Upper lobe of left lung (tissue), 6 donors: ENCODE measurements at places on chromosomes 3 and 15. TPM values are rescaled to one million over a fixed set of nuclear protein-coding genes. Genes with fewer than 3 reads are reported as not detected.

DNA sequence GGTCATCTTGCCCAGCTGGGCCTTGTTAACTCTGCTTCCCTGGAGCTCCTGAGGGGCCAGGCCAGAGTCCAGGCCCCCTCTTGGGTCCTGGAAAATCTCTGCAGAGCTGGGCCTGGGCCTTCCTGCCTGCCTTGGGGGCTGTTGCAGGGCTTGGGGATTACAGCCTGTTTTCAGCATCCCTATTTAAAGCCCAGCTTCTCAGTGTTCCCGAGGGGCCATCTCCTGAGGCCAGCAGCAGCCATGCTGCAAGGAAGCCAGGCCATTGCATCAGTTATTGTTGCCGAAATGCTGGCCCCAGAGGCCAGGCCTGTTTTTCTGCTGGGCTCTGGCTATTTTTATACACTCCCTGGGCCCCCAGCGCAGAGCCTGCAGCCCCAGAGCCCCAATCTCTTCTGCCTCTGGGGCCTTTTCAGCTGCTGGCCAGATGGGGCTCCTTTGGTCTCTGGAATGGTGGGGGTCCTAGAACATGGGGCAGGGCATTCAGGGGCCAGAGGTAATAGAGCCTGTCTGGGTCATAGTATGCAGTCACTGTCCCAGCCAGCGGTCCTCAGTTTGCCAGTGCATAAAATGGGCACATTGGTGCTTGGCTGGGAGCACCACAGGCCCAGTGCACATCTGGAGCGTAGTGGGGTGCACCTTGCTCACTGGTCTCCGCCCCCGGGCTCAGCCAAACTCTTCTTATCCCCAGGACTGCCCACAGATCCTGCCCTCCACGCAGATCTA, 28.5 kb downstream of the PLXNA1 start:
- DNase-seq: no peak

GRCh38 chr3:32495085-32495484, 7.6 kb downstream of the CMTM6 start:
- no peak for DNase-seq

GRCh38 chr15:63979262-63979793, 67.0 kb downstream of the DAPK2 start:
- no peak for DNase-seq

DNA sequence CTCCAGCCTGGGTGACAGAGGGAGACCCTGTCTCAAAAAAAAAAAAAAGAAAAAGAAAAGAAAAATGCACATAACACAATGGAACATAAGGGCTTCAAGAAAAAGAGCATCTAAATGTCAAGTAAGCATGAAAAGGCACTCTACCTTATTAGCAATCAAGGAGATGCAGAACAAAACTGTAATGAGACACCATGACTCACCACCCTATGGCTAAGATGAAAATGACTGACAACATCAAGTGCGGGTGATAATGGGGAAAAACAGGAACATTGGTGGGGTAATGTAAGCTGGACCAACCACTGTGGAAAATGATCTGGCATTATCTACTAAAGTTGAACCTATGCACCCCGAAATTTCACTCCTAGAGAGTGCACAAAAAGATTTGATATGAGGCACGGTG, 19.6 kb upstream of the NSMCE3 start:
- DNase-seq: no peak

DNA sequence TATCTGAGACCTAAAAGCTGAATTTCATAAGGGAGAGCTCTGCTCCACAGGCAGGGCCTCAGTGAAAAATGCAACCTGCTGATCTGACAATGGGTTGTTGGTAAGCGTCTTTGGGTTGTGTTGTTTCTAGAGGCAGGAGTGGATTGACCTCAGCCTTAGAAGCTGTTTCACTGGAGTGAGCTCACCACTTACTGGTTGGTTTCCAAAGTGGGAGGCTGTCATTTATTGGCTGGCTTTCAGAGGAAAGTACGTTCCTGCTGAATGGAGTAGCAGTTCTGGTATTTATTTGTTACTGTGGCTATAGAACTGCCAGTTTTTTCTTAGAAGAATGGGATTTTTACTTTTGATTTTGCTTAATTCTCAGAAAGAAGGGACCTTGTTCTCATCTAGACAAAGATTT, 29.3 kb upstream of the COL6A5 start:
- no peak for DNase-seq

- DNase-seq: no peak
Observed at GRCh38 chr15:67079361-67079760, 14.0 kb downstream of the SMAD3 start.

DNA sequence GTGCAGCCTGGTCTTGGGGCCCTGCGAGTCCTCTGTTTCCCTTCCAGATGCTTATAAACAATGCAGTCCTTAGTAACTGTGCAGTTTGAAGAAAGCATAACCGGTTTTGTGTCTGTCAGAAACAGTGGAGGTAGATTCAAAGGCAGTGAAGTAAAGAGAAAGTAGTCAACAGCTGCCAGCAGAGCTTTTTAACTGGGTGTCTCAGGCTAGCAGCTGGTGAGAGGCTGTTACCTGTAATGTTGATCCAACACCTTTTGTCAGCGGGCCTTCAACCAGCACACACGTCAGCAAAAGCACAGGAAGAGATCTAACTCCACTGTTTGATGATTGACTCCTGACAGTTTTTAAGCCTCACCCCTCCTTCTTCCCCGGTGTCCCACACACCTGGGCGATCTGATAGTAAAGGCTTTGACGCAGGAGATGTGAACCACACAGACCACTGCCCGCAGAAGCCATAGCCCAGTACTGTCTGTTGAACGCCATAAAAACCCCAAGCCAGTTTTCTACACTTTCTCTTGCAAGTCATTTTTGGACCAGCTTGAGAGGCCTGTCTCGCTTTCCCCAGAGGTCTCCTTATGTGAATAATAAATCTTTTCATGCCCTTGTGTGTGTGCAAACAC, 178.0 kb downstream of the FMN1 start:
- no peak for DNase-seq

DNA sequence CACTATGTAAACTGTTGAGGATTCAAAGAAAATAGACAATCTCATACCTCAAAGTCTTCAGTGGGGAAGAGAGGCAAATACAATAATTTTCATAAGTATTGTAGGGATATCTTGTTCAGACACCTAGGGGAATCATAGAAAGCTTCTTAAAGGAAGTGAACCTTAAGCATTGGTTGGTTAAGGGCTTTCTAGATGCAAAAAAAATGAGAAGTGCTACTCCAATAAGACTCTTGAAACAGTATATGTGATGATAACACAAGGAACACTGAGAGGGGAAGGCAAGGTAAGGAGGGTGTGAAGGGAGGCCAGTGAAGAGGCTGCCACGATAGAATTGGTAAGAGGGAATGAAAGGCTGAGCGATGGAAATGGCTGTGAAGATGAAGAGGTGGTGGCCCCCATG, 104.1 kb downstream of the TPRG1 start:
- DNase-seq: no peak

DNA sequence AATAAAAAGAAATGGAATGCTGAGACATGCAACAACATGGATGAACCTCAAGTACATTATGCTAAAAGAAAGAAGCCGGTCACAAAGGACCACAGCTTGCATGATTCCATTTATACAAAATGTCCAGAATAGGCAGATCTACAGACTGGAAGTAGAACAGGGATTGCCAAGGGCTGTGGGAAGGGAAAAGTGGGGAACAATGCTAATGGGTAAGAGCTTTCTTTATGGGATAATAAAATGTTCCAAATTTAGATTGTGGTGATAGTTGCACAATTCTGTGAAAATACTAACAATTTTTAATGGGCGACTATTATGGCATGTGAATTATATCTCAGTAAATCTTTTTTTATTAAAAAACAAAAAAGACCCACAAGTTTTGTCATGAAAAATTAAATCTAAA, 106.2 kb downstream of the TMCO5A start:
- no peak for DNase-seq

- no peak for DNase-seq
Observed at GRCh38 chr3:123258811-123259420, 57.2 kb downstream of the SEC22A start.

DNA sequence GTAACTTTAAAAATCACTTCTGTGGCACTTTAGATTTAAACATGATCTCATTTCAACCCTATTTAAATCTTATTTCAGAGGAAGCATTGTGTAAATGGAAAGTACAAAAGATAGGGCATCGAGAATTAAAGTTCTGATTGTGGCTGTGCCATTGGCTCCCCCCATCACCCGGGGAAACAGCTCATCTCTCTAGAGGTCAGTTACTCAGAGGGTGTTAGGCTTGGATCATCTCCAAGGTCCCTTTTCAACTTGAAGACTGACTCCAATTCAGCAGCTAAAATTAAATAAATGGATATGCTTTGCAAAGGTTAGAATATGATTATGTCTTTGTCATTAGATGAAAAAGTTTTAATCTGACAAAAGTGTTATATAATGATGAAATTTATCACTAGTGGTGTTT, 20.1 kb downstream of the CADM2 start:
- DNase-seq: no peak

- DNase-seq: no peak
Observed at GRCh38 chr3:38581774-38582173, 67.7 kb downstream of the SCN5A start.

DNA sequence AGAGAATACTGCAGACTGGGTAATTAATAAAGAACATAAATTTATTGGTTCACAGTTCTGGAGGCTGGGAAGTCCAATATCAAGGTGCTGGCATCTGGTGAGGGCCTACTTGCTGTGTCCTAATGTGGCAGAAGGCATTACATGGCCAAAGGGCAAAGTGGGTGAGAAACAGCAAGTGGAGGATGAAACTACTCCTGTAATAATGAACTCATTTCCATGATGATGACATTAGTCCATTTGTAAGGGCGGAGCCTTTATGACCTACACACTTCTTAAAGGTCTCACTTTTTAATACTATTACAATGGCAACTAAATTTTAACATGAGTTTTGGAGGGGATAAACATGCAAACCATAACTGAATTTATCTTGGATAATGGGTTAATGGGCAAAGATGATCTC, 139.6 kb upstream of the SGO1 start:
- DNase-seq: no peak

DNA sequence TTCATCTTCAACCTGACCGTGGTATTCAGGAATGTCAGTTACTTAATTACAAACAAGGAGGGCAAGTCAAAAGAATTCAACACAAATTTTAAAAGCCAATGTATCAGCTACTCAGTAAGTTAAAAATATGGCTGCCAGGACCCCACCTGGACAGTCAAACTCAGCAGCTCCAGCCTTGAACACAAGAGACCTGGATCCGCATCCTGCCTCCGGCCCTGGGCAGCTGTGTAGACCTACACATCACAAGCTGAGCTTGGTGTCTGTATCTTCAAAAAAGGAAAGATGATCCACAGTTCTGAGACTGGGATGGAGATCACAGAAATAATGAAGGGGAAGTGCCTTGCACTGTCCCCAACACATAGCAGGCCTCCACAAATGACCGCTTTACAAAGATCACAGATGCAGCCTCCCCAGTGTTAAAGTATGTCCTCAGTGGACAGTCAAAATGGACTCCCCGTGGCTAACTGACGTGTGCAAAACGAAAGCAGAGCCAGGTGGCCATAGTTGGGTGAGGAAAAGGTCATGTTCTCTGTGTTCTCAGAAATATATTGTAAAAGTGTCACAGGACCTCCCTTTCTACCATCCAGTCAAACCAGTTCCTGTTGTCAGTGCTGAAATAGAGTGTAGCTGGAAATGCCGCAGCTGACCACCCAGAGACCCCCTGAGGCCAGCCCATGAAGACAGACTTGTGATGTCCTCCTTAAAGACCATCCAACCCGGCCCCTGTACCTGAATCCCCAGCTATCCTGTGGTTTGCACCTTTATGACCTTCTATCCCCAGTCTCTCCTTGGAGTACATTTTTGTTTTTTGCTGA, 168.5 kb upstream of the NSMCE3 start:
- DNase-seq: no peak

GRCh38 chr15:45021348-45021747, 1.6 kb upstream of the SORD start:
- DNase-seq: no peak

- no peak for DNase-seq
Observed at GRCh38 chr15:77031376-77032050, 36.6 kb downstream of the PSTPIP1 start.

- DNase-seq: no peak
Observed at GRCh38 chr3:140510303-140510861, 167.5 kb upstream of the TRIM42 start.

- no peak for DNase-seq
Observed at GRCh38 chr3:90132197-90132596, 1024.8 kb downstream of the EPHA3 start.

DNA sequence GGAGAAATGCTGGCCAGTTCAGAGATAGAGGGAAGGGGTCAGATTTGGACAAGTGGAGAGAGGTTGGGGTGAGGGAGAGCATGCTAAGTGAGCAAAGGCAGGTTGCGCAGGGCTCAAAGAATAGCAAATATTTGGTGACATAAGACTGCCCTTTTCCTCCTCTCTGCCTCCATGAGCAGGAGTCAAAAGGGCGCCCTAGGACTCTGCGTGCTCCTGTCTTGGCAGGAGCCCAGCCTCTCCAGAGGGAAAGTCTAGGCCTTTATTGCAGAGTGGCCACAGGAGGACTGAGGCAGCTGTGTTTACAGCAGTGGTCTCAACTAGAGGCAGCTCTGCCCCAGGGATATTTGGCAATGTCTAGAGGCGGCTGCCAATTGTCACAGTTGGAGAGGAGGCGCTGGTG, 165.6 kb downstream of the FAM43A start:
- DNase-seq: no peak

DNA sequence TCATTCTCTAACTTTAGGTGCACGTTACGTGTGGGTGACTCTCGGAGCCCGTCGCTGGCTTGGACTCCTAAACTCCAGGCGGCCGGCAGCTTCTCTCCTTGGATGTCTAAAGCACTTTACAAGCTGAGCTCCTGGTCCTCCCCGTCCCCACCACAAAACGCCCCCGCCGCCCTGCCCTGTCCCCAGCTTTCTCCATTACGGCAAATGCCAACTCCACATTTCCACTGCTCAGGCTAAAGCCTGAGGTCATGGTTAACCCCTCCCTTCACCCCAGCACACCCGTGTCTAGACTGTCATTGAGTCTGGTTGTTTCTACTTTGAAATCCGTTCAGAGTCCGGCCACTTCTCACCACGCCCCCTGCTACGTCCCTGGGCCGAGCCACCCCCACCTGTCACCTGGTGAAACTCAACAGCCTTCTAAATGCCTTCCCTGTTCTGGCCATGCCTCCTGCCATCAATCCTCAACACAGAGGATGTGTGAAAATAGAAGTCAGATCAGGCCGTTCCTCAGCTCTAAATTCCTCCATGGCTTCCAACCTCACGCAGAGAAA, 8.1 kb upstream of the PCSK6 start:
- DNase-seq: no peak

The PLSCR4 gene
- total RNA-seq: 28.8 TPM

The PCSK6 gene
- 3.7 TPM for total RNA-seq

The CCR1 gene
- total RNA-seq: 9.4 TPM

The SCAMP5 gene
- total RNA-seq: 4.0 TPM

The CLRN1 gene
- total RNA-seq: not detected

The TMEM266 gene
- total RNA-seq: 2.1 TPM

The EDEM1 gene
- 182 TPM for total RNA-seq

The PRTG gene
- 9.9 TPM for total RNA-seq
